ENCODE measurements at places on chromosomes 2 and 18.

DNA sequence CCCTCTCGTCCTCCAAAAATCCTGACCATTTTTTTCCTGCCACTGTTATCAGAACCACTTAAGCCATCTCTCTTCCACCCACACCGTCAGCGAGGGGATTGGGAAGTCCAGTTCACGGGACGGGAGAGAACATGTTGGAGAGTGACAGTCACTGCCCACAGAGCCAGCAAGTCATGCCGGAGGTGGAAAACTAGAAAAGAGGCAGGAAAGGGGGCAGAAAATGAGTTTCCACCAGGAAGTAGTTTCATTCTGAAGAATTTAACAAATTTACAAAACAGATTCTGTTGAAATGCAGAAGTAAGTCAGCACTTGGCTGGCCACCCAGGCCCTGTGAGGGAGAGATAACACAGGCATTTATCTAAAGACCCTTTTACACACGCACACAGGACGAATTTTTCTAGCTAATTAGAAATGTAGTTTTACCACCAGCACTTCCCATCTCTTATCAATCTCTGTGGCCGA, 431.3 kb downstream of the TSN start:
- no peaks in the 10 kb centered on the region for H3K4me1 ChIP-seq
- no peak overlapping the region for H3K27ac ChIP-seq
- no peaks in the 10 kb centered on the region for H3K27me3 ChIP-seq

DNA sequence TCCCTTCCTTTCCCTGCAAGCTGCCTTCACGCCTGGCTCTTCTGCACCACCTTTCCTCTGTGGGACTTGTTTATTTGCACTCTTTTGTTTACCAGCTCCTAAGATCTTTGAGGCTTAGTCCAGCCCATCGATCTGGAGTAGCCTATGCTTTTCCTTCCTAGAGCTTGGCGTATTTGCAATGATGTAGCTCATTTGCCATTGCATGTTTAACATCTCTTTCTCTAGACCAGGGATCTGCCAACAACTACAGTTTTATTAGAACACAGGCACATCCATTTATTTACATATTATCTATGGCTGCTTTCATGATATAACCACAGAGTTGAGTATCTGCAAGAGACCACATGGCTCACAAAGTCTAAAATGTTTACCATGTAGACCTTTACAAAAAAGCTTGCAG, 150.4 kb downstream of the RAPGEF4 start:
- H3K4me1 ChIP-seq, result no peaks in the 10 kb centered on the region
- no peaks in the 10 kb centered on the region for H3K36me3 ChIP-seq
- H3K27ac ChIP-seq, result no peak overlapping the region
- H3K4me3 ChIP-seq, result no peak overlapping the region

DNA sequence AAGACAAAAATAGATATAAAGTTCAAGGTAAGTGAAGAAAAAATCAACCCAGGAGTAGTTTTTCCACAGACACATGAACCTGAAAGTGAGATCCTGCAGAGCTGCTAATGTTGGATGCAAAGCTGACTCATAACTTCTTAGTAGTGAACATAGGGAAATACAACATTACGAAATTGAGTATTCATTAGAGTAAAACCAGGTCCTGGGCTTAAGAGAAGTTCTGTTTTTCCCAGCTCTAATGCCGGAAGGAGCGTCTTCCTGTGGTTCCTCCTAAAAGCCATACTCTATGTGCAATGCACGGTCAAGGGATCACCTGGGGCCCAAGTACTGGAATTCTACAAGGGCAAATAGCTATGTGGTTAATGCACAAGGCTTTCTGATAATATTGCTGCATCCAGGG, 141.7 kb downstream of the RBMS1 start:
- H3K27ac ChIP-seq, result no peak overlapping the region
- no peaks in the 10 kb centered on the region for H3K36me3 ChIP-seq
- no peaks in the 10 kb centered on the region for H3K27me3 ChIP-seq
- H3K4me3 ChIP-seq, result no peak overlapping the region

DNA sequence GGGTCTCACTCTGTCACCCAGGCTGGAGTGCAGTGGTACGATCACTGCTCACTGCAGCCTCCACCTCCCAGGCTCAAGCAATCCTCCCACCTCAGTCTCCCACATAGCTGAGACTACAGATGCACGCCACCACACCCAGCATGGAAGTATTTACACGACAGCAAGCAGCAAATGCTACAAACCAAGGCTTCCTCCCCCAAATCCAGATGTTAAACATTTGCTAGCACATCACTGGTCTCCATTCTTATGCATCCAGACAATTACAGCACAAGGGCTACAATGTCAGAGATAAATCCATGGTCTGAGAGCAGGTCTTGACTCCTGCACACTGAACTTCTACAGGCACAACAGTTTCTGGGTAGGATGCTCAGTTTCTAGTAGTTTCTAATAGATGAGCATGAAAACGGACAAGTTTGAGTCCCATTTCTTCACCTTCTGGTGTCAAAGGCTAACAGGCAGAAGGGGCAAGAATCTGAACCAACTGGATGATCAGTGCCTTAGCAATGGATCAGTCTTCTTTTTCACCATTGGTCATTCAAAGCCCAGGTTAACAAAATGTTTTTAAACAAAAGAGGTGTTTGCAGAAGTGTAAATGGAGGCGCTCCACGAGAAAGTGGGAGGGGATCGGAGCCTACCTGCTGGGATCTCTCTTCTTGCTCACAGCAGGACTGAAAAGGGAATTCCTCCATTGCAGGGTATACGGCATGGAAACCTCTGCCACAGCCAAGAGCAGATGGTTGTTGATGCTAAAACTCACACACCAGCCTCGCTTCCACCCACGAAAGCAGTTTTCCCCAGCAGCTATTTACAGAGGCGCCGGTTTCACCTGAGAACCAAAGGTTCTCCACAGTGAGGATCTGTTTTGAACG, 135.0 kb upstream of the ARL4C start:
- no peaks in the 10 kb centered on the region for H3K4me1 ChIP-seq
- no peaks in the 10 kb centered on the region for H3K36me3 ChIP-seq
- no peak overlapping the region for H3K4me3 ChIP-seq
- no peaks in the 10 kb centered on the region for H3K27me3 ChIP-seq

GRCh38 chr2:207337234-207338219, 171.8 kb upstream of the KLF7 start:
- no peak overlapping the region for H3K4me3 ChIP-seq
- no peaks in the 10 kb centered on the region for H3K36me3 ChIP-seq
- no peaks in the 10 kb centered on the region for H3K4me1 ChIP-seq
- H3K27me3 ChIP-seq, result no peaks in the 10 kb centered on the region

DNA sequence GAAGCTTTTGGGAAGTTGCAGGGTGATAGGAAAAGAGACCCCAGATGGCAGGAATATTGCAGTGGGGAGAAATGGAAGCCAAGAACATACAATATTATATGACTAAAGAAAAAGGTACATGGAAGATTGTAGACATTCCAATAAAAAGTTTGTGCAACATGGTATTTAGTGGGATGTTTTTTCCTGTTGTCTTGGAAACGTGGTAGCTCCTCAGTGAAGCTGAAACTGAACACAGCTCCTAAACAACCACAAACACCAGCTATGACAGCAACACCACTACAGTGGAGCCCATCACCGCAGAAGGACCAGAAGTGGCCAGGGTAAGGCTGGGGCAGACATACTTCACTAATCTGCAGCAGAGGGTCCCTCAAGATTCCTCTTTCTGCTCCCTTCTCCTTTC, 246.8 kb downstream of the CDH20 start:
- DNase-seq, result no peak
- H3K4me1 ChIP-seq, result no peaks in the 10 kb centered on the region
- H3K36me3 ChIP-seq, result no peaks in the 10 kb centered on the region

- H3K4me1 ChIP-seq, result no peaks in the 10 kb centered on the region
- H3K27me3 ChIP-seq, result no peaks in the 10 kb centered on the region
- no peak overlapping the region for H3K4me3 ChIP-seq
Observed at GRCh38 chr2:238141541-238142318, 3.3 kb downstream of the KLHL30 start.
